ENCODE measurements at places on chromosomes 5 and 9. TPM values are rescaled to one million over a fixed set of nuclear protein-coding genes. Genes with fewer than 3 reads are reported as not detected.

BTNL9 gene
- 0.87 TPM for total RNA-seq

ASPN gene
- total RNA-seq = not detected

CDH6 gene
- total RNA-seq = 0.10 TPM

TCF7 gene
- total RNA-seq = 20.7 TPM

LECT2 gene
- total RNA-seq = not detected

PCDHA1 gene
- 0.10 TPM for total RNA-seq

INSL4 gene
- 19.2 TPM for total RNA-seq

SLC1A3 gene
- total RNA-seq = not detected

IFNK gene
- total RNA-seq = not detected
